ENCODE measurements at places on chromosomes 12 and 14.

DNA sequence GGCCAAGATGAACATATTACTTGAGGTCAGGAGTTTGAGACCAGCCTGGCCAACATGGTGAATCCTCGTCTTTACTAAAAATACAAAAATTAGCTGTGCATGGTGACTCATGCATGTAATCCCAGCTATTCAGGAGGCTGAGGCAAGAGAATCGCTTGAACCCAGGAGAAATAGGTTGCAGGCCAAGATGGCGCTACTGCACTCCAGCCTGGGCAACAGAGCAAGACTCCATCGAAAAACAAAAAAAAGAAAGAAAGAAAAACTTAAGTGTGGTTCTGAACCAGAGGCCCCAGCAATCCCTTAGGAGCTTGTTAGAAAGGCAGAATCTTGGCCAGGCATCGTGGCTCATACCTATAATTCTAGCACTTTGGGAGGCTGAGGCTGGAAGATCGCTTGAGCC lies 24.5 kb downstream of the SVOP start:
- DNase-seq: no peak

DNA sequence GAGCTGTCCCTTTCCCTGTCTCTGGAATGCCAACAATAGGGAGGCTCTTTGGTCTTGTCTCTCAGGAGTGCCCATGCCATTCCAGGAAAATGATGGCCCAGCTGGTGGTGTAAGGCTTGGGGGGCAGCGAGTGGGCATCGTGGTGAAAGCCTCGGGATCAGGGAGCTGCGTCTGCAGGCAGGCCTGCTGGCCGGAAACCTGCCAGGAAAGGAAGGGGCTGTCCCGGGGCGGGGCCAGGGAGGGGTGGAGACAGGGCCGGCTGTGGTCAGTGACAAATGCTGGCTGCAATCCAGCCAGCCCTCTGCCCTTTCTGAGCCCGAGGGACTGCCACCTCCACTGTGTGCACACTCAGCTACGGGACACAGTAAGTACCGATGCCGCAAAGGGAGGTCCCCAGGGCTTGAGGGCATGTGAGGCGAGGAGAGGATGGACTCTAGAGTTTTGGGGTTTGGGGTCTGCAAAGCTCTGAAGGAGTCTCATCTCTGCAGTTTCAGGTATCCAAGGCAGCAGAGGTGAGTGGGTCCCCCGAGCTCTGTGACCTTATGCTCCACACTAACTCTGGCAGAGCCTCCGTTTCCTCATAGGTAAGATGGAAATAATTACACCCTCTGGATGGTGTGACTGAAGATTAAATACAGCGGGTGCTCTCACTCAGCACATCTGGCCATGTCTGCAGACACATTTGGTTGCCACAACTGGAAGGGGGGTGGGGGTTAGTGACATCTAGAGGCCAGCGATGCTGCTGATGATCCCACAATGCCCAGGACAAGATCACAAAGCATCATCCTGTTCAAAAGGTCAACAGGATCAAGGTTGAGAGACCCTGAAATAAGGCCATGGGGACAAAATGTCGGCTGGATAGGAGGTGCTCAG lies at the start of gene SERPINA5:
Gene SERPINA5 (plus strand): TSS at position 300 of the 873 bp plus-strand sequence. CDS start 5,937 bp downstream, outside the sequence.
- no peak for DNase-seq

DNA sequence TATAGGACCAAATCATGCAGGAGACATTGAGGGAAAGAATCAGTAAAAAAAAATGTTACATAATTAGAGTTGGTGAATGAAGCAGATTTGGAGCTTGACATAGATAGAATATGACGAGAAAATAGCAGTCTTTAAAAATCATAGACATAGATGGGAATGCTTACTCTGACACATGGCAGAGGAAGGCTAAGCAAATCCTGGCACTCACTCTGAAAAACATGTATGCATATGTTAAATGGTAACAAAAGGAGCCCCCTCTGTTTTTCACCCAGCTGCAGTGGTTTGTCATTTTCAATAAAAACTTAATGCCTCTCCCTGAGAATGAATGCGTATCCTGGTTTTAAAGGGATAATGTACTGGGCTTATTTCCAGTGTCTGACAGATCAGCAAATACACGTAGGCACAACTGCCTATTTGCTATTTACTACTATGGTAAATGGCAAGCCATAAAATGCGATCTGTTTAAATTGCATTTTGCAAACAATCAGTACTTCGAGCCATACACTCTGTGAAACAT lies 561.2 kb upstream of the SEL1L start:
- no peak for DNase-seq

GRCh38 chr12:9027161-9028059 lies 38.1 kb downstream of the KLRG1 start:
- DNase-seq: peak; percentile 49

DNA sequence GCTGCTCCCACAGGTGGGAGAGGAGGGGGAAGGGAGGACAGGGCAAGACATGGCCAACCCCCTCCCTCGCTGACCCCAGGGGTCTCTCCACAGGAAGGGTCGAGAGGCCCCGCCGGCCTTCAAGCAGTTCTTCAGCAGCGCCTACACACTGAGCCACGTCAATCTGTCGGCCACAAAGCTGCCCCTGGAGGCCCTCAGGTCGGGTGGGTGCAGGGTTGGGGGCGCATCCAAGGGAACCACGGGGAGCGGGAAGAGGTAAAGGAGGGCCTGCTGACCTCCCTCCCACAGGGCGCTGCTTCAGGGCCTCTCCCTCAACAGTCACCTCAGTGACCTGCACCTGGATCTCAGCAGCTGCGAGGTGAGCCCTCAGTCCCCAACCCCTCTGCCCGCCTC lies 6.1 kb downstream of the CARMIL3 start:
- DNase-seq: no peak

- no peak for DNase-seq
These were observed 177.6 kb downstream of the CAND1 start for GRCh38 chr12:67446716-67447115.

DNA sequence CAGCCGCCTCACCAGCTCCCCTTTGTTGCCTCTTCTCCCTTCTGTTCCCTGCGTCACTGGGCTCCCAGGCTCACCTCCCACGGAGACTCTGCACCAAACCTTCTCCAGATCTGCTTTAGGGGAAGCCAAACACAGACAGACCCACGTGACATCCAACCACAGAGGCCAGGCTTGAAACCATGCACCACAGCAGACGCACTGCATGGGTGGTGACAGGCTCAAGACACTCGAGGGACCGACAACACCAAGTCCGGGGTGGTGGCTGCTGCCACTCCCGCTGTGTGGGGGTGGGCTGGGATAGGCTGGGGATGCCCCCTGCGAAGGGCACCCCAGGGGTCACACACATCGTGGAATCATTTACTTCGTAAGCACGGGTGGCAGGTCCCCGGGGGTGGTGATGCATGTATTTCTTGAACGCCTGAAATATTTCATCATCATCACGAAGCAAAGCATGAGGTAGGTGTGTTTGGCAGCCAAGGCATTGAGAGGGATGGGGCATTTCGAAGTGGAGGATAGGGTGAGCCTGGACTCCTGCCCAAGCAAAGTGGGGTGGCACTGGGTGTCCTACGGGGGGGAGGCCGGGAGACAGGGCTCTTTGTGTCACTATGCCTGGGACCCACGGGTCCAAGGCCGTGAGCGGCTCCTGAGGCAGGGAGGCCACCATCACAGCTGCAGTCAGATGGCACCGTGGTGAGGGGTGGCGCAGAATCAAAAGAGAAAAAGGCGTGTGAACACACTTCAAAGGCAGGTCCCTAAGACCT lies 66.8 kb upstream of the RFLNA start:
- DNase-seq: no peak

DNA sequence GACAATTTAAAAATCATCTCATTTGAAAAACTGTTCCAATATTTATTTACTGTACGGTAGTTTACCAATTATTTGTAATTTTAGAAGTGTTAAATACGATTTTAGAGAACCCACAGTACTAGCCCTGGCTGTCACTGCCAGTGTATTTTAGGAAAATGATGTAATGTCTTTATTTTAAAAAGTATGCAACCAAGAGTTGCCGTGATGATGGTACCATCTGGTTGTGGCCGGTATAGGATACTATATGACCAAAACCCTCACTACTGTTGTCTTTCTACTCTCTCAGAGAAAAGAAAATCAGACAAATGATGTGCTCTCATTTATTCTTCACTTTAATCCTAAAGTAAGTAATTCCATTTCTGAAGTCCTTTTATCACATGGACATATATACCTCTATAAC lies 395.0 kb downstream of the FOXG1 start:
- no peak for DNase-seq

DNA sequence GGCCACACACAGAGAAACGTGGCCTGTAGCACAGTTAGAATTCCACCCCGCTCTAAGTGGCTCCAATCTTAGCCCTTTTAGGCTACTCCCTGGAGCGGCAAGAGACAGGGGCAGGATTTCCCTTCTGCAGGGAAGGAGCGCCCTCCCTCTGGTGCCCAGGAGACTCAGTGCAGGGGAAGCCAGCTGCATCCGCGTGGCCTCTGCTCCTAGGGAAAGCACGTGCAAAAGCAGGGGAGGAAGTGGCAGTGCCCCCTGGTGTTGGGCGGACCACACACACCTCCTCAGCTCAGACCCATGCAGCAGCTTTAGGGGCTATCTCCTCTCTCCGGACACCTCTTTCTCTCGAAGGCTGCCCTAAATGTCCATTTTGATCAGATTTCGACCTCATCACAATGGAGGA lies 50.0 kb downstream of the SPRING1 start:
- peak; percentile 48 for DNase-seq

DNA sequence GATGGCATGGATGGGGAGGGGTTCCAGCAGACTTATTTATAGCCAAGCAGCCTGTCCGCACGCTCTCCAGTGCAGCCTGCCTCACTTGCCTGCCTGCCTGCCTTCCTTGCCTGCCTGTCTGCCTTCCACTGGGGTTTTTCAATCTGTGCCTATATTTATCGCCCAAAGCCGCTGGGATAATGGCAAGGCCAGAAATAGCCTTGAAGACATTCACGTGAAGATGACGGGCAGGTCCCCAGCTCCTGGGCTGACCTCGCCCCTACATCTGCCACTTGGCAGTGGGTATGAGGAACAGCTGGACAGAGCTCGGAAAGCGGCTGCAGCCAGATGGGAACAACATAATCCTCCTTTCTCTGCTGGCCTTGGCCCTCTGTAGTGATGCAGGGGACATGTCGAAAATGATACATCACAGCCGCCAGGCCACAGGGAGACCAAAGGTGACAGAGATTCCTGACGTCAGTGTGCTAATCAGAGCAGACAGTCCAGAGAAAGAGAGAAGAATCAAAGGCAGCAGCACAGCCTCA lies 53.3 kb downstream of the PITPNM2 start:
- DNase-seq: no peak

GRCh38 chr12:25934456-25934855 lies 24.0 kb upstream of the RASSF8 start:
- no peak for DNase-seq

GRCh38 chr14:47500369-47500768 lies 175.0 kb downstream of the MDGA2 start:
- no peak for DNase-seq

GRCh38 chr14:73462048-73462715 lies 3.8 kb upstream of the NUMB start:
- no peak for DNase-seq

GRCh38 chr12:127083008-127083949 lies 1183.7 kb upstream of the TMEM132C start:
- DNase-seq: peak; percentile 13

DNA sequence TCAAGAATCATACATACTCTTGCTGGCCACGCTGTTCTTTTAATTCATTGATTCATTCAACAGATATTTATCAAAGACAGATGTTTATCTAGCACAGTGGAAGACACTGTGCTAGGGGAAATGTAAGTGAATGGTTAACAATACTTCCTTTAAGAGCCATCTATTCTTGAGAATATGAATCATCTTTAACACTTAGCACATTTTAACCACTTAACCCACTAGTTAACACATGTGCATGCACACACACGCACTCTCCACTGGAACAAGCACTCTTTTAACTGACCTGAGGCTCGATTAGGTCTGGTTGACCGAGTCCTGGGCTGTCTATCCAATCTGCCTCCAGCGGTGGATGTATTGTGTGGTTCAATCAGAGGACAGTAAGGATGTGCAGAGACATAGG lies 34.6 kb downstream of the LMNTD1 start:
- DNase-seq: no peak

DNA sequence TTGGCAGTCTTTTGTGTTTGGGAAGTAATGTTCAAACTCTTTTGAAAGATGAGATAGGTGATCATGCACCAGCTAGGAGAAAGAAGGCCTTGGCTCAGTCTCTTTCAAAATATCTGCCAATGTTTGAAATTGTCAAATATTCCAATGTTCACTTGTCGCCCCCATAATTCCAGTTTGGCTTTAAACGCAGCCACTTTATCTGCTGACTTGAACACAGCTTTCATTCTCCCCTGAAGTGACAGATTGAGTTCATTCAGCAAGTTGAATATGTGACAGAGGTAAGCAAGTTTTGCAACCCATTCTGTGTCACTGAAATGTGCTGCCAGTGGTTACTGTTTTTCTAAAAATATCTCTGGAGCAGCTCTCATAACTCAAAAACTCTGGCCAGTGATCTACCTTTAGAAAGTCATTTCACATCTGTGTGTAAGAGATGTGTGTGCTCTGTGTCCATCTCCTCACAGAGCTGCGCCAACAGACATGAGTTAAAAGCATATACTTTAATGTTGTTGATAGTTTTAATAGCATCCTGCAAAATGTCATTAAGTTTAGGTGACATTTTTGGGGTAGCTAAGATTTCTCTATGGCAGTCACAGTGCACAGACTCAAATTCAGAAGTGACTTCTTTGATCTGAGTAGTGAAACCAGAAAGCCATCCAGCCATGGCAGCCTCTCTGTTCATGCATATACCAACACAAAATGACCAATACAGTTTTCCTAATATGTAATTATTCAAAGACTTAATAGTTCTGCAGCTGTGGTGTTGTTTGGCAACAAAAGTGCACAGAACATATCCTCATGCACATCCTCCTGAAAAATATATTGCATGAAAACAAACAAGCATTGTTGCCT lies 614.3 kb upstream of the MIS18BP1 start:
- DNase-seq: no peak

GRCh38 chr12:132263061-132263360 lies 66.4 kb downstream of the GALNT9 start:
- no peak for DNase-seq

GRCh38 chr14:88248606-88249005 lies 74.5 kb downstream of the KCNK10 start:
- DNase-seq: no peak

GRCh38 chr12:59452746-59453145 lies 143.1 kb upstream of the SLC16A7 start:
- no peak for DNase-seq

- DNase-seq: peak; percentile 57
These were observed 535 bp downstream of the BIN2 start for GRCh38 chr12:51323317-51323960.

GRCh38 chr14:59964251-59965007 lies 44.5 kb downstream of the LRRC9 start:
- DNase-seq: no peak

DNA sequence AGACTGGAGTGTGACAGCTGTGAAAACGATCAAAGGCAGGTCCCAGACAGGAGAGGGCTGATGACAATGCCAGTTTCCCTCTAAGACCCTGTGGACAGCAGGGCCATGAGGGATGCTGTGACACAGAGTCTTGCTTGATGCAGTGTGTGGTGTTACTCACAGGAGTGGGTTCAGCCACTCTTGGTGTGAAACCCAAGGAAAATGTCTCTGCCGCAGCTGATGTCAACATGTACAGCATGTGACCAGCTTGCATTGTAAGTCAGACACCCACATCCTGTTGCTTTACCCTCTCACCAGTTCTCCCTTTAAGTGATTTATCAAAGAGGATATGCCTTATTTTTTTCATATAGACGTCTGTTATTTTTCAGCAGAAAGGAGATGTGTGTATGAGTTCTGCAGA lies 268.6 kb downstream of the BTG1 start:
- peak; percentile 88 for DNase-seq
